ENCODE measurements at places on chromosomes 16 and 17. TPM values are rescaled to one million over a fixed set of nuclear protein-coding genes. Genes with fewer than 3 reads are reported as not detected.

SOST gene
- polyA plus RNA-seq, result not detected

DNA sequence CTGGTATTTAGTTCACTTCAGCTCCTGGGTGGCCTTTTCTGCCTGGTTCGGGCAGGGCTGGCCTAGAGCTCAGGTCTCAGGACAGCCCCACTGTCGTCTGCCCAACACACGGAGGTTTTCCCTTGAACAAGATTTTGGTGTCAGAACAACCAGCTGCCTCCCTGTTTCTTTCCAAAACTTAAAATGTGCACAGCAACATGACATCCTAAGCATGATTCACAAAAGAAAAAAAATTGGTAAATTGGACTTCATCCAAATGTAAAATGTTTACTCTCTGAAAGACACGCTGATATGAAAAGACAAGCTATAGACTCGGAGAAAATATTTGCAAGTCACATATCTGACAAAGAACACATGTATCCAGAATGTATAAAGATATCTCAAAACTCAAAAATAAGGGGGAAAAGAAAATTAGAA lies 197.8 kb upstream of the CHMP6 start:
- no peak for DNase-seq

DNA sequence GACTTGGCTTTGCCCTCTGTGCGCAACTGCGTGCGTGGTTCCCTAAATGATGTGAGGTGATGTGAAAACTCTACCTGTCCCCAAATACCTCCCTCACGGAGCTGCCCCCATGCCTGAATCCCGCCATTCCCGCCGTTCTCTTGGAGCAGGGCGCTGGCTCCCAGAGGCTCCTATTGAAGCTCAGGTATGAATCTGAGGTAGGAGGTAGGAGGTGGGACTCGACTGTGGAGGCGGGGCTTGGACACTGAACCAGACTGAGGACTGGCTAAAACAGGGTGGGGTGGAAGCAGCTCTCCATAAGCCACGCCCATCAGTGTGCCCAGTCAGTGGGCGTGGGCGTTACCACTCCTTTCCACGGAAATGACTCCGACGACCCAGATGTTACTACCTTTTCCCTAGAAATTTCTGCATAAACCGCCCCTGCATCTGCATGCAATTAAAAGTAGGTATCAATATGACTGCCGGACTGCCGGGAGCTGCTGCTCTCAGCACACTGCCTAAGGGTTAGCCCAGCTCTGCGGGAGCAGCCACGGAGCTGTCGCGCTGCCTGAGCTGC lies 41.0 kb downstream of the FOXL1 start:
- DNase-seq, result no peak

G6PC1 gene
- polyA plus RNA-seq, result not detected

DNA sequence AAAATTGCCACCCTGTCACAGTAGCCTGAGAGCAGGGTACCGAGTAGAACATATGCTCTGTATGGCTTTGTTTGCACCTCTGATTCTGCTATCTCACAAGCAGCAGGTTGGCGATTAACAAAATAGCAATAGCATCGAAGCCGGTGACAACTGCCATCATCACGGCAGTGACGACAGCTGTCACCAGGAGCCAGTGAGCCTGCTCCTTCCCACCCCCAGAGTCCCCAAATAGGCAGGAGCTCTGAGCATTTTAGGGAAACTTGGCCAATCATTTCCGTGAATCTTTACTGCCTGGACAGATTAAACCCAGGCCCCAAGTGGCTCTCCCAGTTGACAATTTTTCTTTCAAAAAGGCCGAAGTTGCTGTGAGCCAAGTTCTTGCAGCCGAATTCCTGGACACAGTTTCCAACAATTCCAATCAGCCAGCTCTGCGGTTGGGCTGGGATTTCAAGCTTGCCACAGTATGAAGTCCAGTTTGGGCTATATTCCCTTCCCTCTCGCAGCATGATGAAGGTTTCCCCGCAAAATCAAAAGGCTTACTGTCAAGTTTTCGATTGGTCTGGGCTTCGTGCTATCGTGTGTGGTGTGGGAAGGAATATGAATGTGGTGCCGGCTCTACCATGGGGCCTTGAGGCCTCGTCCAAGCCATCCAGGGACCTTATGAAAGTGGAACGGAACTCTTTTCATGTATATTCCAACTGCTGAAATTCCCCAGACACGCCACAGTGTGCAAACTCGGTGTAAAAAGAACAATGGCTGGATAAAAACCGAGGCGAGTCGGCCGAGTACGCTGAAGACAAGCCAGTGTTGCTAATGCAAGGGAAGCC lies 186.6 kb downstream of the C16orf78 start:
- DNase-seq, result no peak

DDX42 gene
- polyA plus RNA-seq, result 34.4 TPM

- DNase-seq, result no peak
These were observed 11.9 kb downstream of the EXOC7 start for GRCh38 chr17:76091526-76092286.

DNA sequence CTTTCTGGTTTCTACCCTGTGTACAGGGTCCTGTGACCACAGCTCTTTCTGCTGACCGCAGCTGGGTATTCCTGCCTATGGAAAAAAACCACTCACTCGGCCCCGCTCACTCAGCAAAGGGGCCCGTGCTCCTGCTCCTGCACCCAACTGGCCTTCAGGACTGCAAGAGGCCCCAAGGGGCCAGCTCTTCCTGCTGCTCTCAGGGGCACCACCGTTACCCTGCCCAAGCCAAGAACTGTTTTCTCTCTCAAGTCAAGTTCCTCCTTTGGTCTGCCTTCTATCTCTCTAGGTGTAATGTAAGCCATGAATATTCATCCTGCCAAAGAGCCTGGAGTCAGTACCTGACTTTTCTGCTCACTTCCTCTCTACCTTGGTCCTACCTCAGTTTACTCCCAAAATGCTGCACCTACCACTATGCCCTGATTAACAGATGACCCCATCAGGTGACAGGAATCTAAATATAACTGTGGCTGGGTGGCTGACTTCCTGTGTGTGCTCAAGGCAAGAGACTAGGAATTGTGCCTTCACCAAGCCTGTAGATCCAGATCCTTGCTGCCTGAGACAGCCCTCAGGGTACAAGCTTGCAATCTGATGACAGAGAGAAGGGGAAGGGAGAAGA lies 20.4 kb upstream of the SCIMP start:
- DNase-seq, result no peak

DNA sequence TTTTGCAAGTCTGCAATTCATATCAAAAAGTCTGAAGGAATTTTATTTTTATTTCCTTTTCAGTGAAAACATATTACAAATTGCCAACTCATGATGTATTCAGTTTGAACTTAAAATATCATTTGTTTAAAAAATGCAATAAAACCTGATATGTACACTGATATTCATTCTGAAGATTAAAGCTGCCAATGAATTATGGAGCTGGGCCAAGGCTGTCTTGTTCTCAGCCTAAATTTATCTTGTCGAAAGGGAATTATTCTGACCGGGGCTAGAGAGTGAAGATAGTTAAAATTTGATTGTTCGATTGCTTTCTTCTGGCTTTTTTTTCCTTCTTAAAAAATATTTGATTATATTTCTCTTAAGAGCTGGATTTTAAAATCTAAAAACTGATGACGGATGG lies 54.0 kb upstream of the RBFOX1 start:
- DNase-seq, result no peak

ABCA9 gene
- 11.2 TPM for polyA plus RNA-seq

DNA sequence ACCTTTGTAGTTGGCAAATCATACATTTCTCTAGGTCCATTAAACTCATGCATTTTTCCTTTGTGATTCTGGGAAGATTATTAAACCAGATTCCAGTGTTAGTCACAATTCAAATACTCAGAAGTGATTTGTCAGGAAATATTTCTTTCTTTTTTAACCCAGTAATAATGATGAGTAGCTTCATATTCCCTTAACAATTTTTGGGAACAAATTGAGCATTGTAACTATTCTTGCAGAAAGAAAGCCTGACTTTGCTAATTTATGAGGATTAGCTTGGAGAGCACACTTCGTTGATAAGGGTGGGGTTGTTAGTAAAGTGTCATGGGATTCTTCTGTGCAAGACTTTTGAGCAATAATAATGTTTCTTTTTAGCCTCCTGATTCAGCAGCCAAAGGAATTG lies 18.7 kb upstream of the KRT24 start:
- DNase-seq, result no peak

ADPRM gene
- 3.5 TPM for polyA plus RNA-seq

DNA sequence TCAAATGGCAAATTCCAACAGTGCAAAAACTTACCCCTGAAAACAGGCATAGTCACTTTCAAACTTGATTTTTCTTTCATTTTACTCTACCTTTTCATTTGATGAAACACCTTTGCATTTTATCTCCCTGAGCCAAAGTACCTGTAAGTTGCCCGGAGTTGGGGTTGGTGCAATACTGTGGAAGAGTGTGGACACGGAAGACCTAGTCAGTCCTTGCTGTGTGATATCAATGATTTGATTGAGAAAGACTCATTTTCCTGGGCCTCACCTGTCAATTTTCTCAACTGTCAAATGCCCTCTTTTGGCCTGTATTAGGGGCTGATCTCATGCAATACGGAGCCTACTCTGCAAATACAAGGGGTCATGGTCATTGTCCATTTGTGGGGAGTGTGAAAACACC lies 22.6 kb downstream of the PITPNC1 start:
- DNase-seq, result no peak

GRCh38 chr17:81337476-81337879 lies 42.4 kb upstream of the SLC38A10 start:
- DNase-seq, result peak; percentile 32

GRCh38 chr17:5769593-5770354 lies 185.5 kb upstream of the NLRP1 start:
- DNase-seq, result no peak

- no peak for DNase-seq
These were observed 185.8 kb downstream of the SNX29 start for GRCh38 chr16:12162151-12162985.

NPIPA2 gene
- polyA plus RNA-seq, result 1.2 TPM

DNA sequence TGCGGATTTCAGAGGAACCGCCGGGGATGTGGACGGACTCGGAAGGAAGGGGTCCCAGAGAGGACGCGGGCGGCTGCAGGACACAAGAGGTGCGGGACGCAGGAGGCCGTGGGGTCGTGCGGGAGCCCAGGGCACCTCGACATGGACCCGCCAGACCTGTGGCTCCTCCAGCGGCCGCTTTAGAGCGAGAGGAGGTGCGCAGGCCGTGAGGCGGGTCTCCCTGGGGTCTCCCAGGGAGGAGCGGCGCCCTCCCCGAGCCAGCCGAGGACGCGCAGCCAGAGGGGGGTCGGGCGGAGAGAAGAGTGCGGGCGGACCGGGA lies 6.8 kb upstream of the FLYWCH1 start:
- peak; percentile 55 for DNase-seq

DNA sequence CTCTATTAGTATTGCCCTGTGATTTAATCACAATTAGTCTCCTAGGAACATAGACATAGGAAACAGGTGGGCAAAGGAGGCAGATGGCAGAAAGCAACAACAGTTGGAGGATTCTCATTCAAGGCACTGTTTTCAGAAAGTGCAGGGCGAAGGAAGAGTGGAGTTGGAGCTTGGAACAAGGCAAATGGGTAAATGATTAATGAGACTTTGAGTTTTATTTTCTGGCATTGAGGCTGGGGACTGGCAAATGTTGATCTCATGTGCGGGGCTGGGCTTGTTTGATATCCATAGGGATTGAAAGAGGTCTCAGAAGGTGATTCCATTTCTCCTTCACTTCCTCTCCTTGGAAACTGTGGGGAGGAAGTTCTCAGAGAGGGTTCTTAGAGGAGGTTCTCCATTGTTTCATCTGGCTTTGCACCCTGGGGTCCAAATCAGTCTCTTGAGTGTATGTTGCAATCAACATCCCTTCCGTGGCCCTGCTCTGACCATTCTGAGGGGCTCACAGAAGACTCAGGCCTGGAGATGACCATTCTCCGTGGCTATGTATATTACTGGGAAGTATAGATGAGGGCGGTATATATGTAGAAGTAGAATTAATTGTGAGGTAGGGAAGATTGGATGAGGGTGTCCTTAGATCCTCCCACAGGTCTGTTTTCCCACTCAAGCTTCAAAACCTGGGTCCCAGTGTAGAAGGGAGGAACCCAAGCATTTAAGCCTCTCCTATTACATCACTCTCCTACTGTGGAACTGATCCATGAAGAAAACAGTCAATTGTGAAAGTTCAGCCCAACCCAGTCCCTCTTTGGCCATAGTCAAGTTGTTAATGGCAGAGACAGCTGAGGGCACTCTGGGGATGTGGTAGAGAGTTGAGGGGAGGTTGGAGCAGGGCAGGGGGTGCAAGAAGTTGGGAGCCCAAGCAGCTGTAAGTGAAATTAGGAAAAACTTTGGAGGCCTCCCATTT lies 36.5 kb upstream of the SRSF1 start:
- no peak for DNase-seq

DNA sequence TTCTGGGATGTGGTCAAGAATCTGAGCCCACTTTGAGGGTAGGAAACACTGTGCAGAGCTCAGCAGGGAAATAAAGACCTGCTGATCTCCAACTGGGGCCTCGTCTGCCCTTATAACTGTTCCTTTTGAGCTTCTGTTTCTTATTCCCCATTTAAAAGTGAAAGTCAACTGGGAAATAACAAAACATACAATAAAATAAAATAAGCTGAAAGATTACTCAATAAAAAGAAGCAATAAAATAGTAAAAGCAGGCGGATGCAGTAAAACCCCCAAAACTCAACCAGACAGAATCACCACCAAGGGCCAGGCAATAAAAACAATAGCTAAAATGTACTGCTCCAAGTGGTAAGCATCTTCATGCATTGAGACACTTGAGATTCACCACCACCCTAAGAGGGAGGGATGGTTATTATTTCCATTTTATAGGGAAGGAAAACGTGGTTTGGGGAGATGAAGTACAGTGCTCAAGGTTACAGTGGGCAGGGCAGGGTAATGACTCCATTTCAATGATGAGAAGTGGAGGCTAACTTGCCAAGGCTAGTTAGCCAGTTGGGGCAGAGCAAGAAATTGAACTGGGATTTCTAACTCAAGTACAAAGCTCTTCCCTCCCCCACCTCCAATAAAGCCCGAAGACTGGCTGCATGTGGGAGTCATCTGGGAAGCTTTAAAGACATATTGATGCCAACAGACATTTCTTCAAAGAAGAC lies 6.4 kb upstream of the SPACA3 start:
- DNase-seq, result no peak

RAB37 gene
- 2.0 TPM for polyA plus RNA-seq

Measured in heart left ventricle (tissue), 16 donors.